ENCODE measurements at places on chromosomes 2 and 18. TPM values are rescaled to one million over a fixed set of nuclear protein-coding genes. Genes with fewer than 3 reads are reported as not detected.
A peak's percentile ranks its signal among the peaks of the same experiment; 100 is the strongest.

The MAP3K19 gene
- total RNA-seq: not detected

The IWS1 gene
- 47.0 TPM for total RNA-seq

The RTP5 gene
- not detected for total RNA-seq

The LHCGR gene
- total RNA-seq: not detected

The EIPR1 gene
- 26.4 TPM for total RNA-seq

The ALPI gene
- not detected for total RNA-seq

The LYG2 gene
- total RNA-seq: not detected

The ALK gene
- 0.09 TPM for total RNA-seq

The NT5C1B gene
- not detected for total RNA-seq

The ASXL3 gene
- total RNA-seq: 36.7 TPM

The CDH19 gene
- total RNA-seq: not detected

GRCh38 chr2:86512892-86513291 is 50.4 kb downstream of the CHMP3 start:
- no peak for DNase-seq

DNA sequence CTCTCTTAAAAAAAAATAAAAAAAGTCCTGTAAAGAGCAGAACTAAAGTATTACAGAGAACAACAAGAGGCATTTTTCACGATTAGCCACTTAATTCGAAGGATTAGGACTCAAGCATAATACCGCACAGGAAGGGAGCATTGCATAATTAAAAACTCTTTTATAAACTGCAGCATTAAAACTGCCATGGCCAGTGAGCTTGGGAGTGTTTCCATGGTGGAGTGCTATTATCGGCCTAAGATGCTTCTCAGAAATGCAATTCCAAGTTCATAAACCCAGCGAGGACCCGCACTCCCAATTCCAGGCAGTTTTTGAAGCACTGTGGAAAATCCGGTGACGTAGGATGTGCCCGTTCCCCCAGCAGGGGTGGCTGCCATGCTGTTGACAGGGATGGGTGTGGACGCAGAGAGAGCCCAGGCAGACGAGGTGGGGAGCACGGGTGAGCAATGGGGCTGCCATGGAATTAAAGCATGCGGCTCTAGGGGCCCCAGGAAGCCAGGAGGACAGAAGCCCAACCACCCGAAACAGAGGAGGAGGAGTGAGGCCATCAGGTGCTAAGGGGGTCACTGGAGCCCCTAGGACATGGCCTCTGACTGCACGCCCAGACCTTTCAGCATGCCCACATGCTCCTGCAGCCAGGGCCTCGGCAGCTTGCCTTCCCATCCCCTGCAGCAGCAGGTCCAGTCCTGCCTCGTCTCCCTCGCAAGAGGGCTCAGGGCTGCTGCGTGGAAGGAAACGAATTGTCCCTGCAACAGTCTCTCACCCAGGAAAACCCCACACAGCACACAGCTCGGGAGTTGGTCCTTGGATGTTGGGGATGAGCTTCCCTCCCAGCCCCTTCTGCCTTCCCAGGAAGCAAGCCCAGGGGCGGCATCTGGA is 233.4 kb downstream of the NDUFA10 start:
- peak; percentile 28 for DNase-seq

DNA sequence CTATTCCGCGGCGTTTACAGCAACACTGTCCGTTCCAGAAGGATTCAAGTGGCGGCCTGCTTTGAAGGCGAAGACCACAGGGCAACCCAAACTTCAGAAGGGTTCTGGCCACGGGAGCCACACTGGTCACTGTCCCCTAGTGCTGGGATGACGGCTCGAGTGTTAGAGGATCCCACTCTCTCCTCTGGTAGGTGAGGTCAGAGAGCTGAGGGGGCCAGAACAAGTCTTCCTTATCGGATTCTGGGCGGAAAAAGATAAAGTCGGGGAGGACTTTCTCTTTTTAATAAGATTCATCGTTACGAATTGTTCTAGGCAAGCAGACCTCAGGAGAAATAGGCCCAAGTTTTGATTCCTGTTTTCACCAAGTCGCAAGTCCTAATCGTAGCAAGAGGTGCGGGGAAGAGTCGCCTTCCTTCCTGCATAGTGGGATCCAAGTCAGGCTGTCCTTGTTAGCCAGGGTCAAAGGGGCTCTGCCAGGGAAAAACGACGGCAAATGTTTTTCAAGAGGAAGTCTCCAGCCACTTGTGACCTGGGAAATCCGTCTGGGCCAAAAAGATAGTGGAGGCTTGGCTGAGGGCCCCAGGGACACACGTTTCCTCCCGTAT is 864 bp upstream of the MYL12A start:
- DNase-seq: no peak

DNA sequence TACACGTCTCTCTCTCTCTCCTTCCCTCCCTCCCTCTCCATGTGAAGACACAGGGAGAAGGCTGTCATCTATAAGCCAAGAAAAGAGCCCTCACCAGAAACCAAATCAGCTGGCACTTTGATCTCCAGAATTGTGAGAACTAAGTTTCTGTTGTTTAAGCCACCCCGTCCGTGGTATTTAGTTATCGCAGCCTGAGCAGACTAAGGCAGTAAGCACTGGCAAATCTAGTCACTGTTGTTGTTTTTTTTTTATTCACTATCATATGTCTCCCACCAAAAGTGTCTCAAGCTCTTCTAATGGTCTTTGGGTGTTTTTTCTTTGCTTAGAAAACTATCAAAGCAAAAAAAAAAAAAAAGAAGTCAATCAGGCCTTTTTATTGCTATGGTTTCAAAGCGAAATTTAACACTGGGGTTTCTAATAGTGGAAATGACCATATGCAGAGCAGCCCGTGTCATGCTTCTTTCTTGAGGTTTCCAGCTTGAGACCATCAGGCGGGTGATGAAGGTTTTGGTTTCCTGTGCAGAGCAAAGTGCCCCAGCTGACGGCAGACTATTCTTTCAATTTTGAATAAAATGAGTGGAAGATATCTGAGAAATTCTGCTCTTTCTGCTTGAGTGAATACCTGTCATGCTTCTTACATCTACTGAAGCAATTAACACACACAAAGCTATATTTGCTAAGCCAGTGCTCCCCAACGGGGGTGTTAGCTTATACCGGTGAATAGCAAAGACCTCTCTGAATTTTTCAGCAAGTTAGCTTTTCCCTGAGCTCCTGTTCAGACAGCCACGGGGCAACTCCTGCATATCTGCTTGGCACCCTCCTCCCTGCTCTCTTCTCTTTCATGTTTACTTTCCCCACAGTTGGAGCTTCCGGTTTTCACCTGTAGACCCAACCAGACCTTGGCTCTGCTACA is 394.1 kb upstream of the ATP5MC3 start:
- no peak for DNase-seq

- no peak for DNase-seq
Measured at GRCh38 chr2:14182227-14182946, 450.1 kb upstream of the LRATD1 start.

DNA sequence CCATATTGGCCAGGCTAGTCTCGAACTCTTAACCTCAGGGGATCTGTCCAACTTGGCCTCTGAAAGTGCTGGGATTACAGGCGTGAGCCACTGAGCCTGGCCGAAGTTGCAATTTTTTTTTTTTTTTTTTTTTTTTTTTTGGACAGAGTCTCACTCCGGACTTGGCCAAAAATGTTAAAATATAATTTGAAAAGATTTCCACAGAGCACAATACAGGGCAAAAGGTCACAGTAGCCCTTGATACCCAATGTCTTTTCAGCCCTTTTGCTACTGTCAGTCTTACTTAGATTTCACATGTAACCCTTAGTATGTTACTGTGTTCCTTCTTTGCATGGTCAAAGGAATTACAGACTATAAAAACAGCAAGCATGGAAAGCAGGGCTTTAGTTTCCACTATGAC is 42.6 kb upstream of the MAPRE2 start:
- no peak for DNase-seq

DNA sequence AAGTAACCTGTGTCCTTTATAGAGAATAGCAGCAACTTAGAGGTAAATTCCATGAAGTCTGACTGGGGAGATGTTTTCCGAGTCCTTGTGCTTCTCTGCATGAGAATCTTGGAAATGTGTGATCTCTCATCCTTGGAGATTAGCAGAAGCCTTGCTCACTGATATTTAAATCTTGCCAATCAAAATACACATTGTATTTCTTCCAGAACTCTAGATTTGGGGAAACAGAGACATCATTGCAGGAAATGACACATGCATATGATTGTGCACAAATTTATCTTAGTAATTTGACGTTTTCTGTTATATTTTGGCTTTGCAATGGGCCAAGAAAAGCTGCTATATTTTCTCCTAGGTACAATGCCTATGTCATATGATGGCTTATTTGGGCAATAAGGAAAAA is 182.6 kb downstream of the ZNF804A start:
- DNase-seq: no peak

GRCh38 chr2:81266106-81266505 is 961.6 kb upstream of the LRRTM1 start:
- DNase-seq: no peak

GRCh38 chr2:72837171-72837570 is 11.3 kb upstream of the EXOC6B start:
- no peak for DNase-seq

DNA sequence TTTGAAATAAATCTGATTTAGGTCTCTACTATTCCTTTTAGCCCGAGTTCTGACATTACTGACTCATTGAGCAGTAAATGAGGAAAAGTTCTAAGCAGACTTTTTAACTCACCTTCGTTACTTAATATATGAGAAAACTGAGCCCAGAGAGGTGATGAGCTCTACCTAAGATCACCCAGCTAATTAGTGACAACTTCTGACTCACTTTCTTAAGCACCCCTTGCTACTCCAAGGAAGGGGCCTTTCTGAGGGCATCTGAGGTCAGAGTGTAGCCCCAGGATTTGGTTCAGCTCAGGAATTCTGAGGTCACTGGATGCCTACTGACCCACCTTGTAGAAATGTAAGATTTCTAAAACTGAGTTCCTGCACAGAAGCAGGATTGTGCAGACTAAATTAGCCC is 102.2 kb upstream of the FZD5 start:
- DNase-seq: no peak

DNA sequence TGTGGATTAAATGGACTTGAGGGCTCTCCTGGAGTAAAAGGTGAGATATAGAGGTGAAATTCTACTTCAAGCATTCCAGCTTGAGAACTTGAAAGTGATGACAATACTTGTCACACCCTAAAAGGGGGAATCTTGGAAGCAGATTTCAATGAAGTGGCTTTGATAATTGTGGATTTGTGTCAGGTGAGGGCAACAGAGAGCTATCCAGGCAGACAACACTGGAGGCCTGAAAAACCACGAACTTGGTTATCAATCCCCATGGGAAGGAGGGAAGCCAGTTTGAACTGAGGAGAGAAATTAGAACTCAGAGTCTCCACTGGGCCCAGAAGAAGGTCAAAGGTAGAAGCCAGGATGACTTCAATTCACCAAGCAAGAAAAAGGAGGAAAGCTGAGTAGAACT is 263.9 kb downstream of the FIGN start:
- no peak for DNase-seq

DNA sequence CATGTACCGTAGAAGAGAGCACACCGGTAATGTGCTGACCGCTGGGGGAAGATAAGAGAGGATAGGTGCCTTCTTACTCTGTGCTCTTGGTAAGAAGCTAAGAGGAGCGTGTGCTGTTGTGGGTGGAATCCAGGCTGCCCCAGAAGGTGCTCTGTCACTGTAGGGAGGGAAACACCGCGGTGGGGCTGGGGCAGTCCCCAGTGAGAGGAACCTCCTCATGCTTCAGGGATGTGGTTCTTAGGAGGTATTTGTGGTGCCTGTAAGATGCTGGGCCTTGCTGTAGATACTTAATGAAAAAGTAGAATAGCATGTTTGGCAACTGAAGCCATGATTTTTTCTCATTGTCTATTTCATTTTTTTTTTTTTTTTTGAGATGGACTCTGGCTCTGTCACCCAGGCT is 1.1 kb downstream of the COLEC11 start:
- DNase-seq: no peak

DNA sequence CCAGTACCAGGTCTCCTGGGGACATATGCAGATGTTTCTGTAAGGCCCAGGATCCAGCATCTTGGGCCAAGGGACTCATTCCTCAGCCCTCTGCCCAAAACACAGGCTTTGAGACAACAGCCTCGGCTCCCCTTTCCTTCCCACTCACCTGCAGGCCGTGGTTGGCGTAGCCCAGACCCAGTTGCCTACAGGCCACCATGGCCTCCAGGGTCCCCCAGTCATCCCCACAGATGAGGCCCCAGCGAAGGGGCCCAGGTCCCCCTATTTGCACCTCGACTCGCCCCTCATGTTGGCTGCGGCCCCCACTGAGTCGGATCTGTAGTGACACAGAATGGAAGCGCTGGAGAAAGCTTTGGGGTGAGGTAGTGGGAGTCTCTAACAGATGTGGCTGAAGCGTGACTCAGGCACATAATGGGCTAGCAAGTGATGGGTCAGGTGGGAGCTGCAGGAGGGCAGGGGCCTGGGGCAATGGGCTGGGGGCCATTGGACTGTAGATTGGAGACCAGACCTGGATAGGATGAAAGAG is 5.8 kb downstream of the HTRA2 start:
- DNase-seq: no peak

- no peak for DNase-seq
Measured at GRCh38 chr2:126115975-126116374, 540.0 kb upstream of the GYPC start.

DNA sequence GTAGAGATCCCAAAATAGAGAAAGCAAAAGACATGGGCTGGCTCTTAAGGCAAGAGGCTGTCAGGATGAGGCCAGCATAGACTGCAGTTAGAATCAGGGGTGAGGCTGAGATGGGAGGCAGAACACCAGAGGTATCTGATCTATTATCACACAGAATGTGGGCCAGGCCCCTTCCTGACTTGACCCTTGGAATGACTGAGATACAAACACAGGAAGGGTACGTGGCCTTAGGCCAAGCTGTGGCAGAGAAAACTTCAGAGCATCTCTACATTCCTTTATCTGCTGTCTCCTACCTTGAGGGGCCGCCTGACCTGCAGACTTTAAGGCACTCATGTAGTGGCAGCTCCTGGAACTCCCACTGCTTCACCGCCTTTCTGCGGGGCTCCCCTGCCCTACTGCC is 28.4 kb downstream of the TMEM17 start:
- no peak for DNase-seq

DNA sequence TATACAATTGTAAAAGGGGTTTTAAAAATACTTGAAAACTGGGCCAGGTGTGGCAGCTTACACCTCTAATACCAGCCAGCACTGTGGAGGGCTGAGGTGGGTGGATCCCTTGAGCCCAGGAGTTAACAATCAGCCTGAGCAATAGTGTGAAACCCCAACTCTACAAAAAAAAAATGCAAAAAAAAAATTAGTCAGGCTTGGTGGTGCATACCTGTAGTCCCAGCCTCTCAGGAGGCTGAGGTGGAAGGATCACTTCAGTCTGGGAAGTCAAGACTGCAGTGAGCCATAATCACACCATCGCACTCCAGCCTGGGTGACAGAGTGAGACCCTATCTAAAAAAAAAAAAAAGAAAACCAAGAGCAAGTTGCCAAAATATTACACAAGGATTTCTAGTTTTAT is 182.7 kb downstream of the UBE2E3 start:
- no peak for DNase-seq

- DNase-seq: no peak
Measured at GRCh38 chr2:216837740-216838139, 22.1 kb downstream of the TNP1 start.

All from mesothelial cell of epicardium (in vitro differentiated cells).